Stimulated activated CD4-positive, alpha-beta T cell treated with anti-CD3 and anti-CD28 coated beads, Interleukin-2, amount 100 ng/mL, for 4 hours (primary cell): ENCODE measurements at places on chromosomes 16 and 17.

- DNase-seq = no peak
These were observed 15.4 kb downstream of the IFT140 start for GRCh38 chr16:1596516-1596915.

- no peak for DNase-seq
These were observed 8.6 kb downstream of the ZNF750 start for GRCh38 chr17:82831041-82831817.

DNA sequence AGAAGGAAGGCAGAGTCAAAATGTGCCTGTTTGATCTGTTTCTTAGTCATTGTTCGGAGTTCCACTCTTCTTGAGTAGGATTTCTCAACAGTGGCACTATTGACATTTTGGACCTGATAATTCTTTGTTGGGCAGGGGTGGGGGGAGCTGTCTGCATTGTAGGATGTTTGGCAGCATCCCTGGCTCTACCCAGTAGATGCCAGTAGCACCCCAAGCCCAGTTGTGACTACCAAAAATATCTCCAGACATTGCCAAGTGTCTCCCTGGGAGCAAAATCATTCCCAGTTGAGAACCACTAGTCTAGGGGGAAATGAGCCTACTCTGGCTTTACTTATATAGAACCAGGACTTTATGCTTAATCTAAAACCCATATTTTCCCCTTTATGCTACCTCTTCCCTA, 1.1 kb upstream of the GFOD2 start:
- no peak for DNase-seq

GRCh38 chr17:50707289-50708049, at the start of gene ANKRD40:
ANKRD40 (minus strand) TSS chr17:50707914; CDS start chr17:50707654, 260 bp downstream.
- peak; percentile 83 for DNase-seq

DNA sequence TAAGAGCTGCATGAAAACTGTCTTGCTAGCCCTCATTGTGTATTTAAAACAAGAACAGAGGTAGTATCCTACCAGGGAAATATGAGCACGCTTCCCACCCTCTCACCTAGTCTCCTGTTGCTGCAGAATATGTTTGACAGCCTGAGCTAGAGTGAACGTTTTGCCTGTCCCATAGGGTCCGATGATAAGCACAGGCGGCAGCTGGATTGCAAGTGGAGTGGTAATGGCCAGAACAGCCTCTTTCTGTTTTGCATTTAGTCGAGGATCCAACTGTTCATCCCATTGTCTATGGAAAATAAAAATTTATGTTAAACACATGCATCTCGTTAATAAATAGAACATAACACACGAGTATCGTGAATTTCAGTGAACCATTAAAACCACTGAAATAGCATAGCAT, 84.2 kb downstream of the HELZ start:
- no peak for DNase-seq

- DNase-seq = no peak
These were observed 34.8 kb upstream of the NDRG4 start for GRCh38 chr16:58464916-58465731.

DNA sequence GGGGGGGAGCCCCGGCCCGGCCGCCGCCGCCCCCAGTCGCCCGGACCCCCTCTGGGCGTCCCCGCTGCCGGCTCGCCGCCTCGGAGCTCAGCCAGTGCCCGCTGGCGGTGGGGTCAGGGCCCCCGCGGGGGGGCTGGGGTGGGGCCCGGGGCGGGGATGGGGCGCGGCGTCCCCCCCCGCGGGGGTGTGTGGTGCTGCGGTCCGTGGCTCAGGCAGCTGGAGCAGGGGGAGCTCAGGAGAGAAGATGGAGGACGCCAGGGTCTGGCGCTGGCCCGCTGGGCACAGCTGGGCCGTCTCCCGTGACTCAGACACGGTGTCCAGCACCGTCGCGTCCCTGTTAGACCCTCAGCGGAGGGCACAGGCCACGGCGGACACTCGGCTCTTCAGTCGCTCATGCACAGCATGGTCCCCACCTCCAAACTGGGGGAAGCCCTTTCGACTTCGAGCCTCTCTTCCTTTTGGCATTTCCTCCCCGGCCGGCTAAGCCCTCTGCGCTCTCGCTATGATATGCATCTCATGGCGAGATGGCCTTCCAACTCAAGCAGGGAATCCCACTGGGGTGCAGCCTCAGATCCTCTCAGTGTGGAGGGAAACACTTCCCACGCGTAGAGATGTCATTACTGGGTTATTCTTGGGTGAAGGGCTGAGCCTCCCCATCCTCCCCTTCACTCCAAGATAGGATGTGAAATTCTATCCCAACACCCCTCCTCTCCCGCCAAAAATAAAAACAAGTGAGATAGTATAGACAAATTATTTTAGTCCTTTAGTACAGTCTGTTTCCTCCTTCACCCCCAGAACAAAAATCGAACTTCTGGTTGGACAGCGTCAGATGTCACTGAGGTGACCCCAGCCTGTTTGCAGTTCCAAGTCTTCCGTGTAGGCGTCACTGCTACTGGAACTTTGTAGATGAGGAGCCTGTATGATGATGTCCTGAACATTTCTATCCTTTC, 522 bp upstream of the VEZF1 start:
- peak; percentile 40 for DNase-seq

- DNase-seq = no peak
These were observed 11.4 kb downstream of the HSD3B7 start for GRCh38 chr16:30996324-30996984.

DNA sequence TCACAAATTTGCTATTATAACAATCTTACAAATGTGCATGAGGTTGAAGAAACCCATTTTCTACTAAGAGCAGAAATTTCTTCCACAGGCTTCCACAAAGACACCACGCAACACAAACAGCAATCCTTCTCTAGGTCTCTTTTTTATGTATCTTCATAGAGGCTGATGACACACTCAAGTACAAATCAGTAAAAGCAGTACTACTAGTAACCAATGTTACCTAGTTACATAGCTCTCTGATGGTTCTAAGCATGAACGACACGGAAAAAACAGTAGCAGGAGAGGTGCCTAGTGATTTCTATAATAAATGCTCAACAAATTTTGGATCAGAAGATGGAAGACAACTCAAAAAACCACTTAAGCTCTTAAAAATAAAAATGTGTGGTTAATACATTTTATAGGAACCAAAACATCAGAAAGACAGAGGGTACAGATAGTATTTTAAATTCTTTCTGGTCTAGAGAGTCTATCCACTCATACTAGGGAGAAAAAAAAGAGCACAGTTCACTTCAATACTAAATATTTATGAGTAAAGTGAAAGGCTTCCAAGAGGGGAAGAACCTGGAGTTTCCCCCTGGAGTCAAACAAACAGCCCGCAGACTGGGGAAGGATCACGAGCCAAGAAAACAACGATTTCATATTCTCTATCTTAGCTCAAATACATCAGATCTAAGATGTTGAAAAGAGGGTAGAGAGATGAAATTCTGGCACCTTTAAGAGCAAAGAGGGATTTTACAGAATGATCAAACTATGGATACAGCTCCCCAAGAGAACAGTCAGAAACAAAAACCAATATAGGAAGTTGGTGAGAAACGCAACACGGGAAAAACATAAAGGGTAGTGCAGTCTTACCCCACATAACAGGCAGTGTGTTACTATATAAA, 40.2 kb downstream of the SMG6 start:
- DNase-seq = no peak

DNA sequence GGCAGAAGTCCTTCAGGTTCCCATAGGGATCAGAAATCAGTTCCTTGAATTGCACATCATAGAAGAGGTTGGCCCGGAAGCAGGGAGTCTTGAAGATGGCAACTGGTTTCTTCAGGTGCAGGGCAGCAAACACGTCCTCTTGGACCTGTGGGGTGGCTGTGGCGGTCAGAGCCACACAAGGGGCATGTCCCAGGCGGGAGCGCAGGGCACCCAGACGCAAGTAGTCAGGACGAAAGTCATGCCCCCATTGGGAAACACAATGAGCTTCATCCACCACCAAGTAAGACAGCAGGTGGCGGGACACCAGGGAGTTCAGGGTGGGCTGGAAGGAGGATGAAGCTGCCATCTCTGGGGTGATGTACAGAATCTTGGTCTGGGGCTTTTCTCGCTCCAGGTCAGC, 4.4 kb downstream of the RECQL5 start:
- DNase-seq = no peak

- no peak for DNase-seq
These were observed 83.5 kb upstream of the WSCD1 start for GRCh38 chr17:5986644-5987043.

GRCh38 chr17:38545531-38546225, 60.1 kb downstream of the SRCIN1 start:
- DNase-seq = no peak

DNA sequence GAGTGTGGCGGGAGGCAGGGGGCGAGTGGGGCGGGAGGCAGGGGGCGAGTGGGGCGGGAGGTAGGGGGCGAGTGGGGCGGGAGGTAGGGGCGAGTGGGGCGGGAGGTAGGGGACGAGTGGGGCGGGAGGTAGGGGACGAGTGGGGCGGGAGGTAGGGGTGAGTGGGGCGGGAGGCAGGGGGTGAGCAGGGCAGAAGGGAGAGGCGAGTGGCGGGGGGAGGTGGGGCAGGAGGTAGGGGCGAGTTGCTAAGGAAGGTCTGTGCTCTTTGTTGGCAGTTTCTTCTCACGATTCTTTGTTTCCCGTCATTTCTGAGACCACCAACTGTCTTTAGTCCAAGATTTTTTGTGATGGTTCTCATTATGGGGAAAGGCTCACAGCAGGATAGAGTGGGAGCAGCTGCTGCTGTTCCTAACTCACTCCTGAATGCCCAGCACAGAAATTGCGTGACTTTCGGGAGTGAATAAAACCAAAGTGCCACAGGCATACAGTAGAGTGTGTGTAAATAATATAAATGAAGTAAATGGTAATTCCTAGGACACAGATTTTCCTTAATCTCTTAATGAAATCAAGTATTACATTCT, 44.7 kb downstream of the COG7 start:
- no peak for DNase-seq

GRCh38 chr16:81456523-81457325, 12.1 kb downstream of the CMIP start:
- no peak for DNase-seq

DNA sequence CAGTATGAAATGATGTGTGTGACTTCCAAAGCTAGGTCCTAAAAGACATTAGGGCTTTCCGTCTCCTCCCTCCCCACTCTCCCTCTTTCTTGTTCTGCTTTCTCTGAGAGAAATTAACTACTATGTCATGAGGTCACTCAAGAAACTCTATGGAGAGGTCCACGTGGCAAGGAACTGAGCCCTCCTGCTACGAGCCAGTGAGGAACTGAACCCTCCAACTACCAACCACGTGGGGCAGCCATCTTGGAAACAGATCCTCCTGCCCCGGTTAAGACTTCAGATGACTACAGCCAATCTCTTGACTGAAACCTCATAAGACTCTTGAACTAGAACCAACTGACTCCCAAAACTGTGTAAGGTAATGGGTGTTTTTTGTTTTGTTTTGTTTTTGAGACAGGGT, 4.2 kb upstream of the ALOX15 start:
- DNase-seq = no peak

DNA sequence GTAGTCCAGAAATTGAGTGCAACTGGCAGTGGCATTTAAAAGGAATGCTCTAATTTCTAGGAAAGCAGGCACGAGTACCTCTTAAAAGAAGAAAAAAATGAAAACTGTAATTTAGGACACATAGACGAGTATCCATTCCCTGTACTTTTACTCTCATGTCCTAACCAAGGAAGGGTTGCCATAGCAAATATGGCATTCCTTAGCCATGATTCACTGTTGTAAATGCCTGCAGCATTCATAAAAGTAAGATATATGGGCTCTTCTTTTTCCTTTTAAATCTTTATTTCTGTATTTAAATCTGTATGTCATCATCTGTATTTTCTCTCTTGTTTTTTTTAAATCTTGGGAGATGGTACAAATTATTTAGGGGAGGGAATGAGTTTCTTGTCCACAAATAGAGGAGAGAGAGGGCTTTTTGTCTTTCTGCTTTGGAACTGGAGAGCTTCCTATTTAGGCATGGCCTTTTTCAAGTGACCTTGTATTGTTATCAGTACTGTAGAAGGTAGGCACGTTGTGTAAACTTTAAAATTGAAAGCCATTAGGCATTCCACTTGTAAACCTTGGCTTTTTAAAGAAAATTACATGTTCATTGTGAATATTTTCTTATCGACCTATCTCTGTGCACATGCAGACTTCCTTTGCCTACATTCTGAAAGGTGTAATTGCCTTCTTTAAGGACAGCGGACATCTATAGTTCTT, 50.0 kb downstream of the TENT4B start:
- DNase-seq = no peak

- DNase-seq = no peak
These were observed 41.5 kb downstream of the NT5M start for GRCh38 chr17:17344507-17345293.

- peak; percentile 42 for DNase-seq
These were observed 51.8 kb downstream of the SMPD3 start for GRCh38 chr16:68396481-68396880.

GRCh38 chr17:65797809-65798208, 236.4 kb upstream of the AXIN2 start:
- DNase-seq = no peak

DNA sequence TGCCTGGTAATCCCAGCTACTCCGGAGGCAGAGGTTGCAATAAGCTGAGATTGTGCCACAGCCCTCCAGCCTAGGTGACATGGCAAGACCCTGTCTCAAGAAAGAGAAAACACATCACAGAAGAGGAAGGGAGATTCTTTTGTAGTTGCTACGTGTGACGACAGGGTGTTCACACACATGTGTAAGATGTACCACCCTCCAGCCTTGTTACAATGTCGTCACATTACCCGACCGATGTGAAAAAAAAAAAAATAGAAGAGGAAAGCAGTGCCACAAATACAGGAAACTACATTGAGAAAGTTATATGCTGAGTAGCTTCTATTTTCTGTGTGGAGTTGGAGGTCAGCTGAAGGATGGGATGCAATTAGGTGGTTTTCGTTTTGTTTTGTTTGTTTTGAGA, 56.0 kb downstream of the CLUH start:
- DNase-seq = no peak

GRCh38 chr16:82019535-82019934, 8.3 kb upstream of the SDR42E1 start:
- DNase-seq = no peak

DNA sequence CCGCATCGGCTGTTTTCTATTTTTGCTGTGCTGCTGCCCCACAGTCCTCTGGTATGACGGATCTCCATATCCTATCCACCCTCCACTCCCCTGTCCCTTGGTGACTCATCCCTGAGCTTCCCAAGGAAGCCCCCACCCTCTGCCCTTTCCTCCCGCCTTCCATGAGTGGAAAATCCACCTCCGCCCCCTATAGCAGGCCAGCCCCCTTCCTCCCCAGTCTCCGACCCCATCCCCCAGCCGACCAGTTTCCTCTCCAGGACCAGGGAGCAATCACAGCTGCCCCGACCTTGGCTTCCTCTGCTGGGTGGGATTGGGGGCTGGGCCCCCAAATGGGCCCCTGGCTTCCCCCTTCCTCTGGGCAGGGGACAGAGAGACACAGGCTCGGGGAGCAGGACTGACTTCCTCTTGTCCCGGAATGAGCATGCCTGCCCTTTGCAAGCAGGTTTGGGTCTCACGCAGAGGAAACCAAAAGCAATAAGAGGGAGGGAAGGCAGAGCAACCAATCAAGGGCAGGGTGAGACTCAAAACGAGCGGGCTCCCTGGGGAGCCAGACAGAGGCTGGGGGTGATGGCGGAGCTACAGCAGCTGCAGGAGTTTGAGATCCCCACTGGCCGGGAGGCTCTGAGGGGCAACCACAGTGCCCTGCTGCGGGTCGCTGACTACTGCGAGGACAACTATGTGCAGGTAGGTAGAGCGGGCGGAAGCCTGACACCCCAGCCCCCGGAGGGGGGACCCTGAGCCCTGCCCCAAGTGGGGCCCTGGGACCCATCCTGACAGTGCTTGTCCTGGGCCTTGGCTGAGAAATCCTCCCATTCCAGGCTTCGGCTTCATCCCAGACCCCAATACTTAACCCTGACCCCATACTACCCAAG, at the start of the genes ABI3 and GNGT2:
Gene ABI3 (plus strand): TSS at position 550 of the 872 bp plus-strand sequence. CDS start 18 bp downstream, at position 568.
Gene GNGT2 (minus strand): TSS at position 417 of the 872 bp plus-strand sequence. CDS start 3,152 bp downstream, outside the sequence.
- peak; percentile 46 for DNase-seq
